ENCODE measurements at places on chromosomes 5 and 9. TPM values are rescaled to one million over a fixed set of nuclear protein-coding genes. Genes with fewer than 3 reads are reported as not detected.

LHX6 gene
- total RNA-seq, result 8.0 TPM

ARL14EPL gene
- not detected for total RNA-seq

ABO gene
- 1.7 TPM for total RNA-seq

FRRS1L gene
- total RNA-seq, result 2.2 TPM

STKLD1 gene
- 0.17 TPM for total RNA-seq

AQP3 gene
- 14.8 TPM for total RNA-seq

CLINT1 gene
- 51.9 TPM for total RNA-seq

LCN9 gene
- not detected for total RNA-seq

SLC46A2 gene
- not detected for total RNA-seq

SLCO4C1 gene
- 0.17 TPM for total RNA-seq

CORO2A gene
- total RNA-seq, result 0.35 TPM

- DNase-seq, result no peak
These were observed 121.4 kb downstream of the KCTD16 start for GRCh38 chr5:144292029-144292428.

DNA sequence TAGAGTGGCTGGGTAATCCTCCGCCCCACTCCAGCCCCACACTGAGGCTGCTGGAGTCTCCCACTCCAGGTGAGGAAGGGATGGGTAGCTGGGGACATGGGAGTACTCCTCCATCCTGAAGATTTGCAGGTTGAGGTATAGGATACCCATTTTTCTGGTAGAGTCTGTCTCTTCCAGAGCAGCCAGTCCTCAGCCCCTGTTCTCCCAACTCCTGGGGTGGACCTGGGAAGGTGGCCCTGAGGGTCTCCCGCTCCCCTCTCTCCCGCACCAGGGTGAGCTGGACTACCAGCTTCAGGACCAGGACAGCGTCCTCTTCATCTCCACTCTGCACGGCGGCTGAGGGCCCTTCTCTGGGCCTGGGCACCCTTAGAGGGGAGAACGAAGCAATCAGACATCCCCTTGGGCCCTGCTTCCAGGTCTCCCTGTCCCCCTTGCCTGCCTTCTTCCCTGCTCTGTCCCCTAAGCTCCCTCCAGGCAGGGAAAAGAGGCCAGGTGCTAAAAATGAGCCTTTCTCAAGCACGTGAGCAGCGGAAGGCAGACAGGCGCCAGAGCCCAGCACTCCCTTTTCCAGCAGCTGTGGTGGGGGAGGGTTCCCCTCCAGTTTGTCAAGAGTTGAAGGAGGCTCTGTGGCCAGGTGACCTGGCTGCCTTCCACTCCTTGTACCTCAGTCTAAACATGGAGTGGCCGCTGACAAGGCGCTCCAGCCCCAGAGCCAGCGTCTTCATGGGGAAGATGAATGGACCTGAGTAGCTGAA, 18.4 kb downstream of the URM1 start:
- DNase-seq, result peak; percentile 41

DNA sequence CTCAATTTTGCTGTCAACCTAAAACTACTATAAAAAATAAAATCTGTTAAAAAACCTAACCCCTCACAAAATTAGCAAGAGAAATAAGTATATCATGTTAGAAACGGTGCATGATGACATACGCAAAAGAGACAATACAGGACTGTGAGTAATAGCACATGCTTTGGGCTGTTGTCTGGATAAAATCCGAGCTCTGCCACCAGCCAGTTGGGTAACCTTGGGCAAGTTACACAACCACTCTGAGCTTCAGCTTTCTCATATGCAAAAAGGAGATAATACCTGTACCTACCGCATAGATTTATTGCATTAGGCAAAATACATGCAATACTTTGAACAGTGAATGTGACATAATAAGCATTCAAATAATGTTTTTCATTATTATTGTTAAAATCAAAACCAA, 481.7 kb downstream of the TLE1 start:
- DNase-seq, result no peak

DNA sequence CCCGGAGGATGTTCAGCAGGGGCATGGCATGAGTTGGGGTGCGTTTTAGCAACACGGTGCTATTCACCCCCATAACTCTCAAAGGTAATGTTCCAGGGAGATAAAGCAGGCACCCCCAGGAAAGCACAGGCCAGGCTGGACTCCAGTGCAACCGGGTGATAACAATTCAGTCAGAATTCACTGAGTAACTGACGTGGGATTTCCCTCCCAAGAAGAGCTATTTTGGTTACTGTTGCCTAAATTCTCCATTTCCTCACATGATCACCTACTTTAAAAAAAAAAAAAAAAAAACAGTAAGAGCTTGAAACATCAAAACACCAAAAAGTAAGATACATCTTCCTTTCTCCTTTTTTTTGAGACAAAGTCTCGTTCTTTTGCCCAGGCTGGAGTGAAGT, 137.6 kb upstream of the WWC1 start:
- DNase-seq, result no peak

GRCh38 chr9:114218264-114219120, 63.2 kb downstream of the COL27A1 start:
- no peak for DNase-seq

- no peak for DNase-seq
These were observed 70.3 kb downstream of the CTSL start for GRCh38 chr9:87796196-87796595.

DNA sequence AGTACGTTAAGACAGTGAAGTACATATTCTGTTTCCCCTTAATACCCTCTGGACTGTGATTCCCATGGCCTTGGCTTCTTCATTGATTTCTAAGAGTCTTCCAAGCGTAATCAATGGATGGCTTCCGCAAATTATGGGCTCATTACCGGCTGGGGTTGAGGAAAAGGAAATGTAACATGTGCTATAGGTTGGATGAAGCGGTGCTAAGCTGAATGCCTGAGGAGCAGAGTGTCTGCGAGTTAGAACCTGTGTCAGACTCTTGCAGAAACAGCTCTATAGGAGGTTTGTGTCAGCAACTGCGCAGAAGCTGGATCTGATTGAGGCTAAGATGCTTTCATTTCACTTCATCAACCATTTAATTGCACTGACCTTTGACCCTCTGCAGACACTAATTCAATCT, 114.3 kb upstream of the CDH18 start:
- DNase-seq, result no peak

- DNase-seq, result no peak
These were observed 481.6 kb downstream of the SPATA31A7 start for GRCh38 chr9:61671276-61671973.

GRCh38 chr5:153153086-153153485, 337.4 kb upstream of the GRIA1 start:
- no peak for DNase-seq

DNA sequence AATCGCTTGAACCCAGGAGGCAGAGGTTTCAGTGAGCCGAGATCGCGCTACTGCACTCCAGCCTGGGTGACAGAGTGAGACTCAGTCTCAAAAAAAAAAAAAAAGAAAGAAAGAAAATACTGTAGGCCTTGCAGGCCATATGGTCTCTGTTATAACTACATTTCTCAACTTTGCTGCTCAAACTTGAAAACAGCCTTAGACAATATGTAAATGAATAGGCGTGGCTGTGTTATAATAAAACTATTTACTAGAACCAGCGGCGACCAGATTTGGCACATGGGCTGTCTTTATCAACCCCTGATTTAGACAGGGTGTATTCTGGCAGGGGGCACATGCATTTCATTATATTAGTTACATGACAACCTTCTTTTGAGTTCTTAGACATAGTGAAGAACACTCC, 130.0 kb downstream of the C9orf152 start:
- no peak for DNase-seq

DNA sequence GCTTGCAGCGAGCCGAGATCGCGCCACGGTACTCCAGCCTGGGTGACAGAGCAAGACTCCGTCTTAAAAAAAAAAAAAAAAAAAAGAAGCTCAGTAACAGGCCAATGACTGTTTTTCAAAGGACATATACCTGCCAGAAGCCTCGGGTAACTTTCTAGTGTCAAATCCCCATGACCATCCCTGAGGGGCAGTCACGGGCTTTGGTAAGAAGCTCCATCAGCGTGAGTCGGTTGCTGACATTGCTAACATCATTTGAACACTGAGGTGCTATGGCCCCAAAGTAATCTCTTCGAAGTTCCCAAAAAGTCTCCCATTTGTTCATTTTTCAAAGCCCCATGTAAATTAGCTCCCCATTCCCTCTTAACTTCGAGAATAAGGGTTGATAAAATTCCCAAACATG, 11.6 kb downstream of the NAIP start:
- DNase-seq, result no peak

DNA sequence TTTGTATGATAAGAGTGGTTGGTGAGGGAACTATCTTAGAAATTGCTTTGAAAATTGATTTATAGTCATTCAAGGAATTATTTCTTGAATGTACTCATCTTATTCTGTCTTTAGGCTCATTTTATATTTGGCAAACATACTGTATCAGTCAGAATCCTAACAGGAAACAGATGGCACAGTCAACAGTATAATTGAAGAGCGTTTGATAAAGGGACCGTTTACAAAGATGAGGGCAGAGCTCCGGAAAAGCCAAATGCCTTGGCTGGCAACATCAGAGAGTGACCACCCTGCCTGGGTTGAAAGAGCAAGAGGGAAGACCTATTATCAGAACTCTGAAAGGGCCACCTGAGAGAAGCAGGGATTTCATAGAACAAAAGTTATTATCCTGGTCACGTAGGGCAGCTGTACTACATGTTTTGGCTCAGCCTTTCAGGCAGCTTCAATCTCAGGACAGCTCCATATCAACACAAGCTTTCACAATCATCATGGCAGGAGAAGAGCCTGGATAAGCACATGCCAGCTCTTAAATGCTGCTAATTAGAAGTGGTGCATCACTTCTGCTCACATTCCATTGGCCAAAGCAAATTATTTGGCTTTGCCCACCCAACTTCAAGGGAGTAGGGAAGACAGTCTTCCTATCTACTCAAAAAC, 47.2 kb upstream of the ARL15 start:
- no peak for DNase-seq

- DNase-seq, result no peak
These were observed 139.1 kb upstream of the ZNF608 start for GRCh38 chr5:124885490-124885889.

DNA sequence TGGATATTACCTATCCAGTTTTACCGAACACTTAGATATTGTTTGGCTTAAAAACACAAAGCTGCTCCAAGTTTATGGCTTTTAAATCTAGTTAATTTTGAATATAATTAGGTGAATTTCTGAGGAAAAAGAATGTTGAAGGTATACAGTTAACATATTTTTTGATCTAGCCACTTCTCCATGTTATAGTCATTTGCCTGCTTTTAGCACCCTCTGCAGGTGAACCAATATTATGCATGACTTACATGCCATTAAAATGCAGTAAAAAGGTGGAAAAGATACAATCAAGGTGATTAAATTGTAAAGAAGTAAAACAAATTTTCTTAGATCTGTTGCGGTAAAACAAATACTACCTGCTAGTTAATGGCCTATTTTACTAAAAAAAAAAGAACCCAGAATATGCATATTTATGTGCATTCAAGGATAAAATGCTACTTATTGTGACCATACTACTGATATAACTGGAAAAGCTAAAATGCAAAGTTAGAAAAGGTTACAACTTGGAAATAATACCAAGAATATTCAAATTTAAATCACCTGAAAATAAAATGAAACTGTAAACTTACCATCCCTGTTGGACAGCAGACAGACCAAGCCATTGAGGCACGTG, 132.1 kb downstream of the AP3B1 start:
- no peak for DNase-seq

- DNase-seq, result peak; percentile 44
These were observed at the start of gene PCDHGA10 for GRCh38 chr5:141412854-141413539. Gene PCDHGA10 (plus strand): TSS chr5:141412987. CDS start chr5:141413176, 189 bp downstream.

GRCh38 chr5:15510831-15511230, 10.9 kb downstream of the FBXL7 start:
- no peak for DNase-seq

- peak; percentile 23 for DNase-seq
These were observed 90.6 kb downstream of the PHF2 start for GRCh38 chr9:93667006-93667405.

DNA sequence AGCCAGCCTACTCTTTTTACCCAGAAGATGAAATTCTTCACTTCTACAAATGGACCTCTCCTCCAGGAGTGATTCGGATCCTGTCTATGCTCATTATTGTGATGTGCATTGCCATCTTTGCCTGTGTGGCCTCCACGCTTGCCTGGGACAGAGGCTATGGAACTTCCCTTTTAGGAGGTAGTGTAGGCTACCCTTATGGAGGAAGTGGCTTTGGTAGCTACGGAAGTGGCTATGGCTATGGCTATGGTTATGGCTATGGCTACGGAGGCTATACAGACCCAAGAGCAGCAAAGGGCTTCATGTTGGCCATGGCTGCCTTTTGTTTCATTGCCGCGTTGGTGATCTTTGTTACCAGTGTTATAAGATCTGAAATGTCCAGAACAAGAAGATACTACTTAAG, 16.6 kb downstream of the OCLN start:
- DNase-seq, result no peak

- no peak for DNase-seq
These were observed 10.2 kb downstream of the UBE2QL1 start for GRCh38 chr5:6458833-6459232.

DNA sequence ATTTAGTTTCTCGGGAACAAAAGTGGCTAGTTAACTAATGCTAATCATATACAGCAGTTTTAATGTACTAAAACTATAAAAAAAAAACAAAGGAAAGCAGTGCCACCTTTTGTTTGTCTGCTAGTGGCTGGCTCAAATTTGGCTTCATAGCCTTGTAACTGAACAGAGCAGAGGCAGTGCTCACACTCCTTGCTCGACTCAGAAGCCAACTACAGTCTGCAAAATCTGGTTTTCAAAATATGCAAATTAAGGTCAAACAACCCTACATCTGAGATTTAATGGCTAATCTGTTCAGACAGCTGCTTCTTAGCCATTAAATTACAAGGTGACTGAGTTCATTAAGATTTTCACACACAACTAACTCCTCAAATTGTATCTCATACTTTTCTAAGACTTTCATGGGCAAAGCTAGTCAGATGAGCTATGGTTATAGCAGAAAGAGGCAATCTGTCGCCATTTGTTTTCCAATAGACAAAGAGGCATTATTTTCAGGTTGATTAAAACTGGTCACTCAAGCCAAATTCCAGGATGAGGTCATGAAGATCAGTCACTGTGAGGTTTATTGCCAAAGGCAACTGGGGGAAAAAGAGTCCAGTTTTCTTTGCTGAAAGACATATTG, 56.8 kb upstream of the EPB41L4A start:
- DNase-seq, result no peak

GRCh38 chr9:2065704-2066103, 50.6 kb downstream of the SMARCA2 start:
- DNase-seq, result no peak

DNA sequence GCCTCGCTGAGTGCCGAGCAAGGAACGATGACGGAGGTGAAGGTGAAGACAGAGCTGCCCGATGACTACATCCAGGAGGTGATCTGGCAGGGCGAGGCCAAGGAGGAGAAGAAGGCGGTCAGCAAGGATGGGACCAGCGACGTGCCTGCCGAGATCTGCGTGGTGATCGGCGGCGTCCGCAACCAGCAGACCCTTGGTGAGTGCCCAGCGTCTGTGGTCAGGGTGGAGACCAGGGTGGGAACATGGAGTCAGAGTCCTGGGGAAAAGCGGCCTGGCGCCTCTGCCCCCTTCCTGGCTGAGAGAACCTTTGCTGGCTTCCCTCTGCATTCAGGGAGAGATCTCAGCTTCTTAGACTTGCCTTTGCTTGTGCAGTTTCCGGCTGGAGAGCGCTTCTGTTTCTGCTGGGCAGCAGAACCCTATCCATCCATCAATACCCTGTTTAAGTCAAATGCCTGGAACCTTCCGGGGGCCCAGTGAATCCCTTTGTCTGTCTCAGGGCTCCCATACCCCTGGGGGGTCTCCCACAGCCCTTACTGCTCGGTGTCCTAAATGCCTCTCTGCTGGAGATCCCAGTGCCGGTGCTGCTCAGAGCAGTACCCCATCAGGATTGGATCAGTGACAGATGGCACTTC, 89.6 kb downstream of the AMBP start:
- no peak for DNase-seq
